ENCODE measurements at places on chromosomes 1 and 21.

- DNase-seq: no peak
Measured at GRCh38 chr1:193581341-193581740, 394.9 kb upstream of the B3GALT2 start.

- DNase-seq: no peak
Measured at GRCh38 chr1:103170609-103171008, 62.3 kb upstream of the COL11A1 start.

DNA sequence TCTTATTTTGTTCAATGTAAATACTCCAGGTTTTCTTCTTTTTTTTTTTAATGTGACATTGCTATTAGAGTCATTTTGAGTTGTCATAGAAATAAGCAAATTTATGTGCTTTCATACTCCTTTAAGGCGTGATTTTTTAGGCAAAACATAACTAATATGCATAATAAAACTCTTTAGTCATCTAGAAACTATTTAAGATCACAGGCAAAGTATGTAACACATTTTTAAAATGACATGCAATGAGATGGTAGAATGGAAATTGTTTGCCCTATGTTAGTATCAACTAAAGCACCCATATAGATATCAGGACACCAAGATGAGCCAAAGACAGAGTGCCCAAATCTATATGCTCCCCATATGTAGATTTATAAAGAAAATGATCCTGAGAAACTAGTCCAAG lies 41.5 kb upstream of the SGIP1 start:
- DNase-seq: no peak

- no peak for DNase-seq
Measured at GRCh38 chr1:218930000-218930399, 243.7 kb upstream of the LYPLAL1 start.

DNA sequence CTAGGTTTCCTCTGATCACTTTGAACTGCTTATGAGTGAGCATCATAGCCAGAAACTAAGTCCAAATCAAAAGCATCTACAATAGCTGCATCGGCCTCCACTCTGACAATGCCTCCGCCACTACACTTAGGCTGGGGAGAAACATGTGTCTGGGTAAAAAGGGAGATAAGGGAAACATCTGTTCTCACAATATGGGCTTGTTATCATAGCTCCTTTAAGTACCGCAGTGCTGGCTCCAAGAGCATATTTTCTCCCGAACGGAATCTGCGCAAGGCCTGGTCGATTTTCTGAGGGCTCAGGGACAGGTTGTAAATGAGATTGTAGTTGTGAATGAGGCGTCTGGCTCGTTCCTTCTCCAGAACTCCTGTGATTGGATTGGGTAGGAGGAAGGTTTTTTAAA lies 63.9 kb upstream of the CYP2J2 start:
- no peak for DNase-seq

- DNase-seq: no peak
Measured at GRCh38 chr1:176243746-176244145, 36.7 kb upstream of the COP1 start.

DNA sequence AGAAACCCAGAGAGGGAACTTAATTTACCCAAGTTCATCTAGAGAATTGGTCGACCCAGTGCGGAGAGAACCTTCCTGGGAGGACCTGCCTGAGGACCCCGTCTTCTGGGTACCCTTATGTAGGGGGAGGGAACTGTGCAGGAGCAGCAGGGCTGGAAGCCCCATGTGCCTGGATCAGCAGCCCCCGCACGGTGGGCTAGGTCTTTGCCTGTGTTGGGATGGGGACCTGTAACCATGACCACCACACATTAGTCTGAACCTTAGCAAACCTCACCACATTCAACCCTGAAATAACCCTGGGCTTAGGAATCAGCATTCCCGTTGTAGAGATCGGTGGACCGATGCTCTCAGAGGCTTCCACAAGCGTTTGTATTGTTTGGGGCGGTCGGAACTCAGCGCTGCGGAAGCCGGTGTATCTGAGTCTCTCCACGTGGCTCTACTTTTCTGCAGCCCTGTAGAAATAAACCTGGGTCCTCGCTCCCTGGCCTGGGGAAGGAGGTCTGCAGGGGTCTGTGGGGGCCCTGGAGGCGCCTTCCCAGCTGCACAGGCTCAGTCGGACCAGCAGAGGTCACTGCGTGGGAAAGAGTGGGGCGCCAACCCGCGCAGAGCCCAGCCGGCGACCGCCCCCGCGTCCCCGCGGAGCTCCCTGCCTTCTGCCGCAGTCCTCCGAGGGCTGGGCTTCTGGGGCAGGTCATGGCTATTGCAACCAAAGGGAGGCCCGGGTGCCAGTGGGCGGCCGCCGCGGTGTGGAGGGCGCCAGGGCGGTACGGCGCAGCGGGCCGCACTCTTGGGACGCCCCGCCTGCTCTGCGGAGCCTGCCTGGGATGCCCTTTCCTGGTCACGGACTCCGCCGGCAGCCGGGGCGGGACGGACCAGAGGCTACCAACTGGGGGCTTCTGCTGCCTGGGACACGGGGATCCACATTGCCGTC lies 36.2 kb upstream of the KCNA10 start:
- peak; percentile 33 for DNase-seq

DNA sequence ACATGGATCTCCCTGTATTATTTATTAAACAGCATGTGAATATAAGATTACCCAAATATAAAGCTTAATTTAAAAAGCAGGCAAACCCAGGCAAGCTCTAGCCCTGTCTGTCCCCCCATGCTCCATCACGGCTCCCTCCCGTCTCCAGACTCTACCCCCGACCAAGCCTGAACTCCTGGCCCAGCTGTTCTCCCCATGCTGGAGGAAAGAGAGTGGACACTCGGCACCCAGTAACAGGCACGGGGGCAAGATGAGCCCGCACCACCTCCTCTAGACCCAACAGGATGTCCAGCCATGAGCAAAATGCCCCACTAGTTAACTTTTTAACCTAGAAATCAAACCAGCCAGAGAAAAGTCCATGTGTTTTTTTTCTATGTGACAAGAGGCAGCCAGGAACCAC lies 19.3 kb downstream of the SLC19A1 start:
- DNase-seq: no peak

- DNase-seq: no peak
Measured at GRCh38 chr1:207007352-207008033, 25.1 kb downstream of the C1orf116 start.

DNA sequence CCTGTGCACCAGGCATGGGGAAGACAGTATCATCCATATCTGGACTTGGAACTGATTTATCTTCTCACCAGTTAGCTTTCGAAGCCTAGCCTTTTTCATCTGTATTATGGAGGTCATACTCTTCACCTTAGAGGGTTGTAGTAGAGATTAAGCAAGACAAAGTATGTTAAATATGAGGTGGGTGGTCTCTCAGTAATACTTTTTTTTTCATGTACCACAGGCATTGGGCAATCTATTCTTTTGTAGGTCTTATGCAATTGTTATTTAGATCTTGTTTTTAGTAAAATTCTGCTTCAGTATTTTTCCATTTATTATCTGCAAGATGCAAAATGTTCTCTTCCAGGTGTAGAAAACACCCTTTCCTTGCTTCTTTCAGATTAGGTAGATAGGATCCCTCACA lies 35.2 kb upstream of the OR2B11 start:
- DNase-seq: no peak

GRCh38 chr1:159828176-159828575 lies 1.5 kb downstream of the SLAMF8 start:
- no peak for DNase-seq

DNA sequence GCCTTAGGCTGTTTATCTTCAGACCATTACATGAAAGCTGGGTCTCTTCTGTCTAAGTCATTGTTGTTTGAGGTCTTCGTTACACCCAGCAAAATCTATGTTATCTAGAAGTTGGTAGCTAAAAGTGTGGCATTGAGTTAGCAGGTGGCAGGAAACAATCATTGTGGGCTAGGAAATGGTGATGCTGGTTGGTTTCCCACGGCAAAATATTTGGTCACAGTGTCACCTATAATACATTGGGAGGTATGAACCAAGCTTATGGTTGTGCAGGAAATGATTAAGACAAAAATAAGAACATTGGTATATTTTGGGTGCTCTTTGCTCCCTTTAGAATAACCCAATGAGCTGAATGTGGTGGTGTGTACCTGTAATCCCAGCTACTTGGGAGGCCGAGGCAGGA lies 169.7 kb downstream of the TRIM33 start:
- peak; percentile 2 for DNase-seq

GRCh38 chr1:21397813-21398188 lies 42.1 kb upstream of the NBPF3 start:
- DNase-seq: no peak

DNA sequence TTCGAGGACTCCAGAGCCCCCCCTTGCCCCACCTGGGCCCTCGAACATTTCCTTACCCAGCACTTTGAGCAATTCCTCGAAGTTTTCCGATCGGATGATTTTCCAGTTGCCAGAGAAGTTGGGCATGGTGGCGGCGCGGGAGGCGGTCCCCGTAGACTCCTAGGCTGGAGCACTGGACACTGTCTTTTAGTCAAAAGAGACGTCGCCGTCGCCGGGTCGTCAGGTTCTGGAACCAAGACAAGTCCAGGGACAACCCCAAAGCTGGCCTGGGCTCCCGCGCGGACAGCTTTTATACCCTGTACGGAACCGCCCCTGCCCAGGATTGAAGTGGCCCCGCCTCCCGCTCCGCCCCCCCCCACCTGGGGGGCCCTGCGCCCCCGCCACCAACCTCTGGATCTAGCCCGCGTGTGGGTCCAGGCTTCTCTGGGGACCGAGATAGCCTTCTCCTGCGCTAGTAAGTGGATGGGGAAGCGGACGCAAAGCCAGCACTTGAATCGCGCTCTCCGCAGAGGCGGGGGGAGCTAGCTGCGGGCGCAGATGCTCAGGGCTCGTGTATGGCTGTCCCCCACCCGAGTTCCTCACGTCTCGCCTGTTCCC lies at the start of gene CRABP2:
Gene CRABP2, minus strand, starts transcription at position 263 of the 597 bp plus-strand sequence. Its CDS starts 137 bp downstream, at position 126.
- peak; percentile 30 for DNase-seq

- DNase-seq: no peak
Measured at GRCh38 chr21:43771698-43772424, 4.2 kb downstream of the CSTB start.

DNA sequence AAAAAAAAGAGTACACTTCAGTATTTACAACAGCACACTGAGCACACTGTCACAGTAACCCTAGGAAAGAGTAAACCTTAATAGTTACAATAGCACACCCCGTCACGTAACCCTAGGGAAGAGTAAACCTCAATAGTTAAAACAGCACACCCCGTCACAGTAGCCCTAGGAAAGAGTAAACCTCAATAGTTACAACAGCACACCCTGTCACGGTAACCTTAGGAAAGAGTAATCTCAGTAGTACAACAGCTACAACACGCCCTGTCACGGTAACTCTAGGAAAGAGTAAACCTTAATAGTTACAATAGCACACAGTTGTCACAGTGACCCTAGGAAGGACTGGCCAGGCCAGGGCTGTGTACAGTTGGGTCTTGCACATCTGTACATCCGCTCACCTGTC lies 3.0 kb downstream of the CDK11A start:
- no peak for DNase-seq

DNA sequence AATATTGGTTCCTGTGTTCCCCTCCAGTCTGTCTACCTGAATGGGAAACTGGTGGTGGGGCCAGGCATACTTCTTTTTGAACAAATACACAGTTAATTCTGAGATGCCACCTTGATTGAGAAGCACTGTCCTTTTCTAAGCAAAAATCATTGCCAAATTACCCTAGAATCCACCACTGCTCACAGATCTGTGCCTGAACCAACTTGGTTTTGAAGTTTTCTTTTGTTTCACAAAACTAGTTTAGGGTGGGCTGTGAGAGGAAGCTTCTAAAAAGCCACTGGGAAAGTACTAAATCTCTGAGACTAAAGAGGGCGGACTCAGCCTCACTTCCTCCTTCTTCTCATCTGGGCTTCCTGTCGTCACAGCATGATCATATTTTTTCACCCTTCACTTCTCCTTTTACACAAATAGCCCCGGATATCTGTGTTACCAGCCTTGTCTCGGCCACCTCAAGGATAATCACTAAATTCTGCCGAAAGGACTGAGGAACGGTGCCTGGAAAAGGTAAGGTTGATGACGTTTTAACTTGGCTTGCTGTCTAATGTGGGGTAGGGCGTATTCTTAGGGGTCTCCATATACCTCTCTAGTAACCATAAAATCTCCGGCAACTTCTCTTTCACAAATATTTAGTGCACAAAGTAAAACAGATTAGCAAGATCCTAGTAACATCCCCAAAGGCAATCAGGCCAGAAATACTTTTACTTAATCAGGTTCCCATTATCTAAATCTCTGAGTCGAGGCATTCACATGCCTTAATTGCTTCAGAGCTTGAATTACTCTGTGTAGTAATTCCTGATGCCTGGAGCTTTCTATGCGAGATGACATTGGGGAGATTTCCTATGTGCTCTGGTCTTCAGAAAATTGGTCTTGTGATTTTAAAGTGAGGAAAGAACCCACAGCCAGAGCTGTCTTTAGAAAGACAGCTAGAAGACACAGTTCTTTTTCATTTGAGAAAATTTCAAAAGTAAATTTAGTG lies at the start of gene CD53:
Gene CD53, plus strand, starts transcription at position 404 of the 976 bp plus-strand sequence. CDS start 18,261 bp downstream, outside the sequence.
- DNase-seq: peak; percentile 16

GRCh38 chr1:87178441-87178840 lies 150.2 kb upstream of the LMO4 start:
- no peak for DNase-seq

DNA sequence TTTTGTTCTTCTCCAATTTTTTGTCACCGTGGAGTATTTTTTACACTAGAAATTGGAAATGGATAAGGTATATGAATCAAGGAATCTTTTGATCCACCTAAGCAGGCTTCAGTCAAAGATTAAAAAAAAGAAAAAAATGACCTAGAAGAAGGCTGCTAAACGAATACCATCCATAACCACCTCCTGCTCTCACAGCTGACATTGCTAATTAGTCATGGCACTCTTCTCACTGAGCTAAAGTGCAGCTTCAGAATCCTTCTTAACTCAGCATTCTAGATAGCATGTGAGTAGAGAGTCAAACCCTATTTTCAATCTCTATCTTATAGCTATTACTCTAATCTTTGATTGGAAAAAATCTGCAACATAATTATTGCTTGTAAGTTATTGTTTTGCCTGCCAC lies 40.2 kb upstream of the ST6GALNAC5 start:
- no peak for DNase-seq

DNA sequence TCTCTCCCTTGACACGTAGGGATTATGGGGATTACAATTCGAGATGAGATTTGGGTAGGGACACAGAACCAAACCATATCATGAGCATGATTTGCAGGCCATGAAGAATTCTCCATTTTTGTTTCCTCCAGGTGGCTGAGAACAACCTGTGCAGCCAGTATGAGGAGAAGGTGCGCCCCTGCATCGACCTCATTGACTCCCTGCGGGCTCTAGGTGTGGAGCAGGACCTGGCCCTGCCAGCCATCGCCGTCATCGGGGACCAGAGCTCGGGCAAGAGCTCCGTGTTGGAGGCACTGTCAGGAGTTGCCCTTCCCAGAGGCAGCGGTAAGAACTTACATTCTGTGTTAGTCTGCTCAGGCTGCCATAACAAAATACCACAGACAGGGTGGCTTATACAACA lies 9.7 kb downstream of the MX1 start:
- no peak for DNase-seq

- no peak for DNase-seq
Measured at GRCh38 chr1:64881281-64881680, 85.1 kb downstream of the JAK1 start.

GRCh38 chr1:204829133-204829825 lies 41.4 kb upstream of the NFASC start:
- DNase-seq: no peak

Measured in stimulated activated naive CD4-positive, alpha-beta T cell treated with Interleukin-2 at 50 U/mL for 16 hours (primary cell).